ENCODE measurements at places on chromosomes 7 and 10.

GRCh38 chr7:52030722-52031121 is 714.1 kb upstream of the COBL start:
- DNase-seq: no peak

- no peak for DNase-seq
These were observed 23.4 kb upstream of the ABCB4 start for GRCh38 chr7:87498893-87499292.

- no peak for DNase-seq
These were observed 78.8 kb downstream of the PROSER2 start for GRCh38 chr10:11901833-11902475.

DNA sequence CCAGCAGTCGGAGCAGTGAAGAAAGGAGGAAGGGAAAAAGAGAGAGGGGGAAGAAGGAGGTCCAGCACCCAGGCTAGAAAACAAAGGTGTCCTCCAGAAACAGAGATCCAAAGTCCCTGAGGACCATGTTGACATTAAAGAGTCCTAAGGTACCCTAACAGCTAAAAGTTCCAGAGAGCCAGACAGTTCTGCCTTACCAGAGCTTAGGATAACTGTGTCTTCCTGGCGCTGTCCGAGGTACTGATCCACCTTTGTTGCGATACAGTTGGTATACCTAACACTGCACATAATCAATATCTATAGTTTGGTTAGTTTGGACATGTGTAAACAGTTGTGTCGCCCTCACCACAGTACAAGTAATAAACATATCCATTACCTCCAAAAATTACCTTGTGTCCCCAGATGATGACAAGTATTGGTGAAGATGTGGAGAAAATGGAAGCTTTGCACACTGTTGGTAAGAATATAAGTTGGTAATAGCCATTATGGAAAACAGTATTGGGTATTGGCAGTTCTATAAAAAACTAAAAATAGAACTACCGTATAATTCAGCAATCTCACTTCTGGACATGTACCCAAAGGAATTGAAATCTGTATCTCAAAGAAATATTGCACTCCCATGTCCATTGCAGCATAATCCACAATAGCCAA is 59.8 kb downstream of the GRID1 start:
- DNase-seq: no peak

- peak; percentile 22 for DNase-seq
These were observed 149.5 kb downstream of the SFMBT2 start for GRCh38 chr10:7261351-7261750.

DNA sequence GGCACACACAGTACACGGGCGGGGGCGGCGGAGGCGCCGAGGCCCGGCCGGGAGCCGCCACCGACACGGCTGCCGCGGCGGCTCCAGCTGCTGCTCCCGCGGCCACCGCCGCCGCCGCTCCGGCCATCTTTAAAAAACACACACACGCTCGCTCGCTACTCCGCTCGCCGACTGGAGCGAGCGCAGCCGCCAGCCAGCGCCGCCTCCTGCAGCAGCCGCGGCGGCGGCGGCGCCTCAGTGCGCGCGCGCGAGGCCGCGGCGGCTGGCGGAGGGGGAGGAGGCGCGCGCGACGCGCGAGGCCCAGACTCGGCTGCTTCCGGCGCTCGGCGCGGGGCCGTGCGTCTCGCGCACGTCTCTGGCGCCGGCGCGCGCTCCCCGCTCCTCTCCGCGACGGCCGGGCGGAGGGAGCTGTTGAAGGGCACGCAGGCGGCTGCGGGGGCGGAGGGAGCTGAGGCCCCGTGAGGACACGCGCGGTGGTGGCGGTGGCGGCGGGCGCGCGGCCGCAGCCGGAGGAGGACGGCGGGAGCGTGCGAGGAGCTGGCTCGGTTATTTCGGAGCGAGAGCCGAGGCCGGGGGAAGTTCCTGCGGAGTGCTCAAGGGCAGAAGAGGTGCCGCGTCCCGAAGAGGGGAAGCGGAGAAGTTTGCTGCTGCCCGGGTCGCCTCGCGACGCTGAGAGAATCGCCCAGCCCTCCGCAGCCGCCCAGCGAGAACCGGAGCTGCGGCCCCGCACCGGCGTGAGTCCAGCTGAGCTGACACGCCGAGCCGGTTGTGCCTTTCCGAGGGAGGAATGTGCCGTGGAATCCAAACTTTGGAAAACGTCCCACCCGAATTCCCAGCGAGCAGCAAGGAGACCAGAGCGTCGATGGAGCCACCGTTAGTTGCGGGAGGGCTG is at the start of gene KDM7A:
Gene KDM7A, minus strand, starts transcription at position 173 of the 892 bp plus-strand sequence. Its CDS starts 46 bp downstream, at position 127.
- DNase-seq: peak; percentile 75

DNA sequence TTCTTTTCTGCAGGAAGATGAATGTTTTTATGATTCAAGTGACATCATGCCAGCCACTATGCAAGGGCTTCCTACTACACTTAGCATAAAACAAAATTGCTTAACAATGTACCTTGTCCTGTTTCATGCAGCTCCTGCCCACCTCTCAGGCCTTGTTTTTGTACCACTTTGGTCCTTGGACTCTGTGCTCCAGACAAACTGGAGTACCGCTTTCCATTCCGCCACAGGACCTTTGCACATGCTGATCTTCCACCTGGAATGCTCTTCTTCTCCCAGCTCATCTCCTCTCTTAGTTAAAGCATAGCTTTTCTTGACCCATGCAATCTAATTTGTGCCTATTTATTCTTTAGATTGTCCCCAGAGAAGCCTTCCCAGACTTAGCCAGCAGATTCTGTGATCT is 77.5 kb upstream of the STK17A start:
- no peak for DNase-seq

GRCh38 chr7:90727412-90727811 is 131.3 kb downstream of the CDK14 start:
- no peak for DNase-seq

GRCh38 chr7:155323001-155323638 is 25.4 kb downstream of the INSIG1 start:
- DNase-seq: no peak

DNA sequence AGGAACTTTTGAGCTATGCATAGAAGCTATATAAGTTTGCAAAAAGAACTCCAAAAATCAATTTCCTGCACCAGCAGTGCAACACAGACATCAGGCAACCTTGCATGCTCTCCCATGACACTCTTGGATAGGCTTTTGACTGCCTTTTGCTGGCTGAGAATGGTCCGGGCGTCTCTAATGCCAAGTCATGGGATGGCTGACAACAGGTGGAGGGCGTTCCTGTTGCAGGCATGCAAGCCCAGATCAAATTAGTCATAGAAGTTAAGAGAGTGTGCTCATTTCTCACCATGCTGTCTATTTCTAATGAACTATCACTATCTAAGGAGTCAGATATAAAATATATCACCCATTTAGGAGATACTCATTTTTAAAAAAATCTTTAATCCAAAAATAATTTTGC is 8.4 kb downstream of the PLCE1 start:
- no peak for DNase-seq

GRCh38 chr7:121202834-121203233 is 126.0 kb upstream of the WNT16 start:
- no peak for DNase-seq

GRCh38 chr10:29369419-29369818 is 80.5 kb downstream of the LYZL1 start:
- no peak for DNase-seq

DNA sequence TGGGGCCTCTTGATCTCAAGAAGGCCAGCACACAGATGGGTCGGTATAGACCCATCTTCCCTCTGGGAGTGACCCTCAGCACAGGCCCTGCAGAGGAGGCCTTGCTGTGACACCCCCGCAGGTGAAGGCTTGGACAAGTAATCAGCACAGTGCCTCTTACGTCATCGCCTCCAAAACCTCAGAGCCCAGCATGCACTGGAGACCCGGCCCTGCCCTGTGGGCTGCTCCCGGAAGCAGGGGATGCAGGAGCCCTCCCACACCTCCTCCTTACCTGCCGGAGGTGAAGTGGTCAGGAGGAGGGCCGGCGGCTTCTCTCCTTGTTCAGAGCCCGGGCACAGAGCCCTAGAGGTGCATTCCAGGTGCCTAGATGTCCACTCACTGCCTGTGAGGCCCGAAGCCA is 121.4 kb downstream of the PAXIP1 start:
- DNase-seq: no peak

All from T1000 (cell line).